ENCODE measurements at places on chromosomes 2 and 18.

GRCh38 chr18:31255953-31256352 lies 62.0 kb upstream of the DSG1 start:
- no peak for DNase-seq

GRCh38 chr2:69616755-69617154 lies 26.8 kb downstream of the AAK1 start:
- peak; percentile 60 for DNase-seq

- DNase-seq = no peak
These were observed 83.0 kb downstream of the TGOLN2 start for GRCh38 chr2:85244828-85245227.

GRCh38 chr2:20103530-20103929 lies 52.1 kb upstream of the LAPTM4A start:
- DNase-seq = no peak

DNA sequence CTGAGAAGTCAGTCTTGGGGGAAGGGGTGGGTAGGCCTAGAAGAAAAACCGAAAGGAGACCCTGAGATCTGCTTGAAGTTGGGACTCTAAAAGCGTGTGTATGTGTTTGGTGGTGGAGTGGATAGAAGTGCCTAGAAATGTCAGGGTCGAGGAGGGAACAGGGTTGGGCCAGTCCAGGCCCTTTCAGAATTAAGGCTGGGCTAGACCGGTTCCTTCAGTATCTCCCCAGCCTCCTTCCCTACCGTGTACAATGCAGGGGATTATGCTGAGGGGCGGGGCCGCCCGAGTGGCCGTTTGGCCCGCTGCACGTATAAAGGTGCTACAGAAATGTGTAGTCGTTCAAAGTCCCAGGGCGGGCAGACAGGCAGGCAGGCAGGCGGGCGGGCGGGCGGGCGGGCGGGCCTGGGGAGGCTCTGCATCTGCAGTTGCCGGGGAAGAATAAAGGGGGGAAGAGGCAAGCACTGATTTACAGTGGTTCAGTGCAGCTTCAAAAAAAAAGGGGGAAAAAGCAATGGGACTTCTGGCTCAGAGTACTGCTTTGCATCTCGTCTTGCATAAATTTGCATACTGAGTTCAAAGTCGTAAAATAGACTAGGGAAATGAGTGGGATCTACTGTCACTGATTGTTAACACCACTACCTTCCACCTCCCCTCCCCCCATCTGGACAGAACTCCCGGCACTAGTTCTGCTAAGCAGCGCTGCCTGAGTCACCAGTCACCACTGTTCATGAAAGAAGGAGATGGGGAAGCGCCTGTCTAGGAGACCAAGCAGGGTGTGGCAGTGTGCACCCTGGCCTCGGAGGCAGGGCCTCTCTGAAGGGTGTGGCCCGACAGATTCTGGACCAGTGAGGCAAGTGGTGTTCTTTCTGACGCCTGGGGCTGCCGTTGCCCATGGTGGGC lies 3.6 kb downstream of the IGFBP2 start:
- DNase-seq = peak; percentile 84

- no peak for DNase-seq
These were observed 113.7 kb upstream of the MAP4K3 start for GRCh38 chr2:39550701-39551285.

DNA sequence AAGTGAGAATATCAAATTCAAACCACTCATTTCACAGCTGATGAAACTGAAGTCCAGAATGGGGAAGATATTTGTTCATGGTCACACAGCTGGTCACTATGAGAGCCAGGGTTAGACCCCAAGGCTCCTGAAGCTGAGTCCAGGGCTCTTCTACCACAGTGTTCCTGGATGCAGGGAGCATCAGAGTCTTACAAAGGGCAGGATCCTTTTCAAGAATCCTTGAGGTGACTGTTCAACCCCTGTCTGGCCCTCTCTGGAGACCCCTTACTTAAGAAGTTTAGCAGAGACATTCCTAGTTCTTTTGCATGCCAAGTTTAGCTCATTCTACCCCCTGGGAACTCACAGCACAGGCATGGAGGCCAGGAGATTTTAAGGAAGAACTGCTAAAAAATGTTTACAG lies 15.7 kb downstream of the PROKR1 start:
- no peak for DNase-seq

DNA sequence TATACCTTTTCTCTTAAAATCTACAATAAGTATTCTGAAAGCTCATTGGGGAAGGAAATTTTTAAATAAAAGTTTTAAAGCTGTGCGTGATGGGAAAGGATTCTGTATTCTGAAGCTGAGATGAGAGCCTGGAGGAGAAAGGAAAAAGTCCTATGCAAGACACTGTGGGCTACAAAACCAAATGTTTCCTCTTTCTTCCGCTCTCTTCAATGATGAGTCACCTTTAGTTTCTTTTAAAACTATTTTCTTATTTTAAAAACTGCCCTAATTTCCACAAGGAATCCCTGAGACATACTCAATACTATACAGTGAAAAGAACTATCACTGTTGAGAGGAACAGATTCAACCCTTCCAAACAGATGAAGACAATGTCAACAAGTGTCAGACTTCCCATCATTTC lies 87.4 kb downstream of the INO80D start:
- DNase-seq = no peak

GRCh38 chr2:166332106-166332505 lies 43.6 kb downstream of the SCN9A start:
- no peak for DNase-seq

DNA sequence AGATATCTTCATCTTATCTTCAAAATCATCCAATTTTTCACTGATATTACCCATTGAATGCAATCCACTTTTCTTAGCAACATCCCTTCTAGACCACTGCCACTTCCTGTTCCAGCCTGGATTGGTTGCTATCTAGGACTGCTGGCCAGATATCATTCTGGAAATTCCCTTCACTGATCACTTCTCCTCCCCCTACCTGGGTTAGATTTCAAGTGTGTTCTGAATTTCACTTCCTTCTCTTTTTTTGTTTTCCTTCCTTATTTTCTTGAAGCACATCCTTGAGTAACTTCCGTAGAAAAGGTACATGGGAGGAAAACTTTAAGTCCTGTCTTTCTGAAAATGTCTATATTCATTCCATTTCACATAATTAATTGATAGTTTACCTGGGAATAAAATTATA lies 82.0 kb upstream of the IL1R2 start:
- DNase-seq = no peak

GRCh38 chr18:49247781-49248180 lies 212.7 kb downstream of the DYM start:
- no peak for DNase-seq

DNA sequence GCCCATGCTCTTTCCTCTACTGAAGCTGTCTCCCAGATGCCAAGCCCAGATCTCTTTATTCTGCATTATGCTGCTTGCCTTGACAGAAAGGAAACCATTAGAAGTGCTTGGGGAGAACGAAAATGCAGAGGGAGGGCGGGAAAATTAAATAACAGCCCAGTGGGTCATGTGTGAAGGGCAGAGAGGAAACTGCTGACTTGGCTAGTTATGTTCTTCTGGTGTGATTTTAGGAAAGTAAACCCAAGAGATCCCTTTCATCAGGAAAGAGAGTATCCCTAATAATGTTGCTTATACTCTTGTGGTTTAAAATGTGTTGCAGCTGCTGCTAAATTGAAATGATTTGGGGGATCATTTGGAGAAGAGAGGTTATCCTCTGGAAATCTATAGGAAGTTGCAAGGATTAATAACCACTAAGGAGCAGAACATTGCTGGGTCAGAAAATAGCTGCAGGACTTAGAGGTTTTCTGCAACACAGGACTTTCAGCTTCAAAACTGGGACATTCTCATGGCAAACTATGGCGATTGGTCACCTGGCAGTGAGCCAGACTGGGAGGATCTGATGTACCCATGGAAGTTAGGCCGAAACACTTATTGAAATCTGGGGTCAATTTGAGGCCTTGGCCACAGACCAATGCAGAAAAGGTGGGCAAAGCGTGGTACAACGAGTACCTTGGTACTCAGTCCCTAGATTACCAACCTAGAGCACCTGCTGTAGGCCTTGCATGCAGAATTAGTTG lies 172.2 kb downstream of the TMEM247 start:
- DNase-seq = no peak

GRCh38 chr2:16621316-16621715 lies 44.3 kb downstream of the CYRIA start:
- DNase-seq = no peak

DNA sequence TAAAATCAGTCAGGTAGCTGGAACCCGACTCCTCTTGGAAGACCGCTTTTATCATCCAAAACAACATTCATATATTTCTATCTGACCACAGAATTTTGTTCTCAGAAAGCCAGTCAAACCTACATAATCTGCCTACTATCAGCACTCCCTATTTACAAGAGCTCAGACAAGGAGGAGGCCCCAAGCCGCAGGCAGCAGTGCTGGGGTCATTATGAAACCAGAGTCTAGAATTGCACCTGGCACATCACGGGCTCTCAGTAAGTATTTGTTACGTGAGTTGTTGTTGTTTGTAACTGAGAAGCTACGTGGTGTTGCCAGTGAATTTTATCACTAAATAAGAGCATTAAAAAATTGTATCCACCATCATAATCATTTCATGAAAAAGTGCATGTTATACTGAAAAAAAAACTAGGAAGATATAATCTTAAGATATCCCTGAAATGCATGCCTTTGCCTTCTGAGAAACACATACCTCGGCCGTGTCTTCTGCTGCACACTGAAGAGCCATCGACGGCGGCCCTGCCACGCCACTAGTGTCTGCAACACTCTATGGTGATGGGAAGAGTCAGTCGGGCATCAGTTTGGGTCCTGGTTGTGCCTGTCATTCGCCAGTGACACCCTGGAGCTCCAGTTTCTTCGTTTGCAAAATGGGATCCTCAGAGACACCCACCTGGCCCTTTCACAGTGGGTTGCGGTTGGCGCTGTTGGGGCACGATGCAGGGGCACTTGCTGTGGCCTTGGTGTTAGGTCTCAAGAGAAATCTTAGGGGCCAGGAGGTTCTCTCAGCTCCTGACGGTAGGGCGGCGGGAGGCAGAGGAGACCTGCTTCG lies 505.9 kb downstream of the EIPR1 start:
- no peak for DNase-seq

DNA sequence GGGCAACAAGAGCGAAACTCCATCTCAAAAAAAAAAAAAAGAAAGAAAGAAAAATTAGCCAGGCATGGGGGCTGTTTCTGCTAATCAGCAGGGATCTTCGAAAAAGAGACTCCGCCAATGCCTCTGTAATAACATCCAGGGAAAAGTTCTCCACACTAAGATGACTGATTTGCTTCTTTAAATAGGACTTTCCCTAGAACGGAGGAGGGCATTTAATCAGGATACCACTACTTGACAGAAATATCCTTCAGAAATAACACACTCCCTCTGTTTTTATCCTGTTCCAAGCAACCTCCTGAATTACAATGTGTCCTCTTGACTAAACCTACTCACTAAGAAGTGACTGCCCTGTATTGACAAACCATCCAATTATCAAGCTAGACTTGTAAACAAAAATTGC lies 21.7 kb downstream of the REV1 start:
- no peak for DNase-seq

DNA sequence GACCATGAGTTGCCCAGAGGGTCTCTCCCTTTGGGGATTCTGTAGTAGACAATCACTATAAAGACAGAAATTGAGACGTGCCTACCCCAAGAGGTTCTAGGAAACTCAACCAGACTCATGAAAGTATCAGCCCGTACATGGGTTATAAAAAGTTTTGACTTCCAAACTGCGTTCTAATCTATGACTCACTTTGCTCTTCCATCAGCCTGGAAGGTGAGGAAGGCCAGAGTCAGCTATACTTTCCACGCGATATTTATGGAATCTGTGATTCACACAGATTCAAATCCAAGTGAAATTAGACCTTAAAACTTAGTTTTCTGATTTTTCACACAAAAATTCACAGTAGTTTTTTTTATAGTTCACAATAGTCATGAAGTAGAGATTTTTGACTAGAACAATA lies 7.7 kb upstream of the LYPD1 start:
- no peak for DNase-seq

GRCh38 chr2:196200557-196200956 lies 29.2 kb upstream of the STK17B start:
- DNase-seq = no peak

DNA sequence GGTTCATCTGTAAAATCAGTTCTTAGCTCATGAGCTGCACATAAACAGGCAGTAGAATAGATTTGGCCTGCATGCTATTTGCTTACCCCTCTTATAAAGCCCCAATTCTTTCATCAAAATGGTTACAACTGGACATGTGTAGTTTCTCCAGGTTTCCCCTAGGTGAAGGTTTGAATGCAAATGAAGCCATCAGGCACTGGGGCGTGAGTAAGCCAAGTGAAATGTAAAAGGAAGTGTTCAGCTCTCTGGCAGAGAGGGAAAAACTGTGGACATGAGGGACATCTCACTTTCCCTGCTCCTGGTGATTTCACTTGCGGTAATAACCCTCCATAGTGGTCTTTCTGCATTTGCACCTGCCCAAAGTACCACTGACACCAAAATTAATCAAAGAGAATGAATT lies 1402.3 kb upstream of the LRRTM1 start:
- DNase-seq = no peak

- peak; percentile 68 for DNase-seq
These were observed 883 bp downstream of the SMCHD1 start for GRCh38 chr18:2656237-2656980.

DNA sequence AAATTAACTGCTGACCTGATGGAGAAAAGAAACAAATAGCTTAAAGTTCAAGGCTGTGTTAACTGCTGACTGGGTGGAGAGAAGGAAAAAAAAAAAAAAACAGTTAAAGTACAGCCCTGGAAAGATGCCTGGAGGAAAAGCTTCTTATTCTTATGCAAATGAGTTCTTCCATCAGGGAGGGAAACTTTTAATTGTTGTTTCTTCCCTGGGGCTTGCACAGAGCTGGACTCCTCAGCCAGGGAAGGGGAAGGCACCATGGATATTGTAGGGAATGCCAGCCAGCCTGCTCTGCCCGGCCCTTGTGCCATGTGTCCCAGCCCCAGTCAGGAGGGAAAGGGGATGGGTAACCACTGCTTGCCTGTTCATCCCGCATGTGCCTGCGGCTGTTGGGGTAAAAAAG lies 833.1 kb upstream of the CRIM1 start:
- DNase-seq = no peak

GRCh38 chr2:64101141-64101591 lies 43.1 kb downstream of the PELI1 start:
- DNase-seq = no peak

- DNase-seq = peak; percentile 69
These were observed 25.0 kb downstream of the SPEG start for GRCh38 chr2:219459460-219460311.

DNA sequence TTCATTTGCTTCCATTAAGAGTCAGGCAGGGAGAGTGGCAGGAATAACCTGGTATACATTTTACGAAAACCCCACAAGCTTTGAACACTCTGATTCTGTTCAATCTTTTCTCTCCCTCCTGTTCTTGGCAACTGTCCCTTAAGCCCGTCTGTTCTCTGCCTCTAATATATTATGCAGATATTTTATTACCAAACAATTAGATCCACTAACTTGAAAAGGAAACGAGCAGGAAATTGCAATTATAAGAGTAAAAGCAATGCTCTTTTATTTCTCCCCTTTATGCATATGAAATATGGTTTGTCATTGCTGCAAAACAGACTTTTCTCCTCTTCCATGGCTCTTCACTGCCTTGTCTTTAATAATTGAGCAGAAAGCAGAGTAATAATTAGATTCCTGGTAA lies 149.1 kb upstream of the CELF4 start:
- DNase-seq = no peak

GRCh38 chr18:49628119-49628518 lies 66.3 kb downstream of the LIPG start:
- no peak for DNase-seq

All from urothelium cell line (cell line).